ENCODE measurements at places on chromosomes 5 and 9.

GRCh38 chr5:149603210-149603609, 21.9 kb downstream of the ARHGEF37 start:
- no peak for DNase-seq

DNA sequence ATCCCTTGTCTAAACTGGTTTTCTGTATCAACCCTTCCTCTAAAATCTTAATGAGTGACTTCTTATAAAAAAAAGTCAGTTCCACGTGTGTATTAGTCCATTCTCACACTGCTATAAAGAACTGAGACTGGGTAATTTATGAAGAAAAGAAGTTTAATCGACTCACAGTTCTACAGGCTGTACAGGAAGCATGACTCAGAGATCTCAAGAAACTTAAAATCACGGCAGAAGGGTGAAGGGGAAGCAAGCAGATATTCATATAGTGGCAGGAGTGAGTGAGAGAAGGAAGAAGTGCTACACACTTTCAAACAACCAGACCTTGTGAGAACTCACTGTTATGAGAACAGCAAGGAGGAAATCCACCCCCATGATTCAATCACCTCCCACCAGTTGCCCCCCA, 307.8 kb upstream of the ARRDC3 start:
- no peak for DNase-seq

GRCh38 chr9:18487611-18488010, 13.7 kb downstream of the ADAMTSL1 start:
- no peak for DNase-seq

- no peak for DNase-seq
These were observed 244.1 kb upstream of the TNC start for GRCh38 chr9:115362101-115362500.

GRCh38 chr9:124478354-124478753, 28.1 kb downstream of the ADGRD2 start:
- DNase-seq = no peak

- DNase-seq = peak; percentile 95
These were observed 141.4 kb downstream of the C5orf15 start for GRCh38 chr5:133827011-133827410.

DNA sequence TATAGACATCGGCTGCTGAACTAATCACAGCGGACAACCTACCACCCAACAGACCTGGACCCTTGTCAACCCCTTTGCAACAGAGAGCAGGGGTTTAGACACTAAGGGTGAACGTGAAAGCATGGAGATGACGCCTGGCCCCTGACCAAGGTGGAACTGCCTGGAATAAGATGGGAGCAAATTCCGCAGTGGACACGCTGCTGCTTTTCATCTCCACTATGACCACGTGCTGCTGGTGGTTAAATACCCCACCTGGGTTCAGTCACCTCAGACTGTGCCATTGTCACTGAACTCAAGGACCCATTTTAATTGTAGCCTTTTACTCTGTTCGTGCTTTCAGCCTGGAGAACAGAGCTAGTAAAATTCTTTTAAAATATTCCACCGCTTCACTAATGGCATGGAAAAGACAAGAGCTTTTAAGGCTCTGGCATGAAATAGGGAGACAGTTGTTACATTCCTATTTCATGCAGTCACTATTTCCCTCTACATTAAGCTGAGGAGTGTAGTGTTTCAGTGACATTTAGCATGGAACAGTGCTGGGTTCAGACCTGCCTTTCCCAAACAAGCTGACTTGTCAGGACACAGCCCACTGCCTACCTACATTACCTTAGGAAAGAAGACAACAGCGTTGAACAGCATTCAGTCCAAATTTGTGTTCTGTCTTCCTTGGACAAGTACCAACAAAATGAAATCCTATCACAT, 96.8 kb downstream of the ANKRD18B start:
- DNase-seq = no peak

Measured in NCI-H2029 treated with DMSO at 0.1 percent for 48 hours (cell line).